ENCODE measurements at places on chromosomes 2 and 18. TPM values are rescaled to one million over a fixed set of nuclear protein-coding genes. Genes with fewer than 3 reads are reported as not detected.
A peak's percentile ranks its signal among the peaks of the same experiment; 100 is the strongest.

Gene TNP1
- not detected for total RNA-seq

Gene SCYGR4
- not detected for total RNA-seq

Gene CRACDL
- 0.29 TPM for total RNA-seq

Gene ORMDL1
- total RNA-seq = 59.7 TPM

Gene SLC11A1
- 0.04 TPM for total RNA-seq

DNA sequence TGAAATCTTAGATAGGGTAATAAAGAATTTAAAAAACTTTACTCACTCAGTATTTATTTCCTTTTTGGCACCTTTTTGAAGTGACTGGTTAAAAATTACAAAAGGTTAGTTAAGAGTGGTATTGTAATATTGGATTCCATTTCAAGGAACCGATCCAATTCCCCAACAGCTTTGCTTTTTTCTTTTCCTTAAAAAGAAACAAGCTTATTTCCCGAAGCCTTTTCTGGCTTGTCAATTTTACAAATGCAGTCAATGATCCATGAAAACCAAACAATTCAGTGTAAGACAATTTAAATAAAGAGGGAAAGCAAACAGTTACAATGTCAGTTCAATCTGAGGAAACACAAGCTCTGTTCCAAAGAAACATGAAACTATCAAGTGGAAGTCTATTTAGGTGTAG is 200.2 kb downstream of the RIT2 start:
- no peak for DNase-seq

DNA sequence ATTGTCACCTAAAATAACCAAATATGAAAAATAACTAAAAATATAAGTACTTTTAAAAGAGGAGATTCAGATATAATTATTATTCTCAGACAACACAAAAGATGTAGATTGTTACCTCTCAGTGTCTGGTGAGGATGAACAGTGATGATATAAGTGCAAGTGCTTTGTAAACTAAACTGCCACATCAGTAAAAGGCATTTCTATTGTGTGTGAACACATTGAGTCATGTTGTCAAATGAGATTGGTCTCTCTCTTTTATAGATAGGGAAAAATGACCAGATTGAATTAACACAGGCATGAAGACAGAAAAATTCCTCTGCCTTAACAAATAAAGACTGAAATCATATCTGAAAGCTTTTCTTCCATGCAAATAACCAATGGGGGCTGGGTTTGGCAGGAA is 182.4 kb upstream of the TMEFF2 start:
- DNase-seq = no peak

- DNase-seq = no peak
These were observed 54.7 kb downstream of the BCL2 start for GRCh38 chr18:63264871-63265270.

GRCh38 chr2:241546771-241547498 is 11.6 kb upstream of the BOK start:
- DNase-seq = peak; percentile 44

GRCh38 chr2:158645299-158645698 is 149.8 kb upstream of the DAPL1 start:
- DNase-seq = no peak

- DNase-seq = no peak
These were observed 109.7 kb downstream of the B3GNT2 start for GRCh38 chr2:62305421-62306176.

DNA sequence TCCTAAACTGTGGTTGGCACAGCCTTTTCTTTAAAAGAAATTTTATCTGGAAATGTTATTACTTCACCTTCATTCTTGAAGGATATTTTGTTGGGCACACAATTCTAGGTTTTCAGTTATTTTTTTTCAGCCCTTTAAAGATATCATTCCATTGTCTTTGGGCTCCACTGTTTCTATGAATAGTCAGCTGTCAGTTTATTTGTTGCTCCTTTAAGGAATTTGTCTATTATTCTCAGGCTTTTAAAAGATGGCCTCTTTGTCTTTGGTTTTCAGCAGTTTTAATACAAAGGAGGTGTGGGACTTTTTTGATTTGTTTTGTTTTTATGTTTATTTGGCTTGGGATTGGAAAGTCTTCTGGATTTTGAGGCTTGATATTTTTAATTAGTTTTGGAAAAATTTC is 61.8 kb downstream of the VAPA start:
- DNase-seq = no peak

DNA sequence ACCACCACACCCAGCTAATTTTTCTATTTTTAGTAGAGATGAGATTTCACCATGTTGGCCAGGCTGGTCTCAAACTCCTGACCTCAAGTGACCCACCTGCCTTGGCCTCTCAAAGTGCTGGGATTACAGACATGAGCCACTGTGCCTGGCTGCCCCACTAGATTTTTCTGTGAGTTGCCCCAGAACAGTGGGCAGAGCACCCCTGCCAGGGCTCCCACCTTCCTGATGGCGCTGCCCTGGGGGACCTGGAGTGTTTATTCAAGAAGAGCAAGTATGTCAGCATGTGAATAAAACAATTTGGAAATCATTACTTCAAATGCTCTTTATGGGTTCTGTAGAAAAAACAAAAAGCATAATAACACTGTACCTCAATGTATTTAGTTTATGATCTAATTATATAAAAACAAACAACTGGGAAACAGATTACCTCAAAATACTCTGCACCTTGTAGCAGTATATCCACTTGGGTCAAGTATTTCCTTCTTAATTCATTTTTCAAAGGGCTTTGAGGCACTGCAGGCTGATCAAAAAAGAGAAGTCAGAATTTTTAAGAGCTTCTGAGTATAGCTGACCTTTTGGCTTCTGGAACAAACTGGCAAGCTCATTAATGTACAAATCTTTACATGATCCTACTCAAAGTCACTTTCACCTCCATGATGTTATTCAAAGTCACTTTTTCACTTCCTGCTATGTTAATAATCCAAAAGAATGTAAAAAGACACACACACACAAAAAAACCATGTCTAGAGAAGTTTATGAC is 8.9 kb downstream of the HJURP start:
- no peak for DNase-seq

GRCh38 chr2:152582081-152582480 is 135.2 kb downstream of the PRPF40A start:
- DNase-seq = no peak

DNA sequence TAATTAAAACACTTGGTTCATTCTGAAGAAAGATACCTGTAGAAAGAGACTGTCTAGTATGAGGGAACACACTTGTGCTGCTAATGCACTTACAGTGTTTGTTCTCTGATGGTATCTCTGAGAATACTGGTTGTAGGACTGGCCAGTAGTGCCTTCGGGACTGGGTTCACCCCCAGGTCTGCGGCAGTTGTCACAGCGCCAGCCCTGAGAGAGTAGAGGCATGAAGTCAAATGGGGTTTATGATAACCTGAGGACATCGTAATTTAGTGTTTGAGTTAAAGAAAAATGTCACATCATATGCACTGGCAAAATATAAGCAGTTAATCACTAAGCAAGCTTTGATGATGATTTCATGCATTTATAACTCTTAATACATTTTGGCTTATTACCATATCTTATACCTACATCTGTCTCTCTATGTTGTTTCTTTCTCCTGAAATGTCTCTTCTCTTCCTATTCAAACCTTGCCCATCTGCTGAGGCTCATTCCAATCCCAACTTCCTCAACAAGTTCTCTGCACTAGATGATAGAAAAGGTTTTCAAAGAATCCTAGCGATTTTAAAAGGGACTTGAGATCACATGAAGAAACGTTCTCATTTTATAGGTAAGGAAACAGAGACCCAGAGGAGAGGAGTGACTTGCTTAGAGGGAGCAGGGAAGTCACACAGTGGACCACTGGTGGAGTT is 50.2 kb downstream of the ATIC start:
- no peak for DNase-seq

DNA sequence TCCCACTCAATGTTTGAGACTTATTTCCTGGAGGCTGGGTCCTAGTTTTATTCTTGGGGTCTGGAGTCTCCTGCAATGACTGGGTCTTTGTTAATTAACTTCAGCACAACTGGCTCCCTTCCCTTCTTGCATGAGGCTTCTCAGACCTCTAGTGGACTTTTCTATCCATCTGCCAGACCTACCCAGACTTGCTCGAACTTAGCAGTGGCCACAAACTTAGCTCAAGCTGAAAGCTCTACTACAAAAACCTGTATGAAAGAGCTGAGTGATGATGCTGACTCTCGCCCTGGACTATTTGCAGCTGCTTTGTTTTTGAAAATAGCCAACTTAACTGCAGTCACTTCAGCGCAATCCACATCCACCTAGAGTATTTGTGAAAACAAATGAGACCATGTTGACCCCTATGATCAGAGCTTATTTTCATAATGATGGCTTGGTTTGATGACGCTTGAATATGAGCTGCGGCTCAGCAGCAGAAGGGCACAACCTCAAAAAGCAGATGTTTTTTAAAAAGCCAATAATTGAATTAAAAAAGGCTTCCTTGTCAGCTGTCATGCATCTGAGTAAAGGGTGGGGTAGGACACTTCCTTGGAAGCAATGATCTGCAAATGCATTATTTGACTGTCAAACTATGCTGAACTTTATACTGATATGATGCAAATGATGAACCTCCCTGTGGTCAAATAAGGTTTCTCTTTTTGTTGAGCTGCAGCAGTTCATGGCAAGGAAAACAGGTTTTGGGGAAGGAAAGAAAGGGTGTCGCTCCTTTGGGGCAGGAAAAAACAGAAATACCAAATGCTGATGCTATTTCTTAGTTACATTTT is 10.6 kb upstream of the ANXA4 start:
- DNase-seq = no peak

- DNase-seq = no peak
These were observed 212.9 kb downstream of the CYP26B1 start for GRCh38 chr2:71934595-71935261.

DNA sequence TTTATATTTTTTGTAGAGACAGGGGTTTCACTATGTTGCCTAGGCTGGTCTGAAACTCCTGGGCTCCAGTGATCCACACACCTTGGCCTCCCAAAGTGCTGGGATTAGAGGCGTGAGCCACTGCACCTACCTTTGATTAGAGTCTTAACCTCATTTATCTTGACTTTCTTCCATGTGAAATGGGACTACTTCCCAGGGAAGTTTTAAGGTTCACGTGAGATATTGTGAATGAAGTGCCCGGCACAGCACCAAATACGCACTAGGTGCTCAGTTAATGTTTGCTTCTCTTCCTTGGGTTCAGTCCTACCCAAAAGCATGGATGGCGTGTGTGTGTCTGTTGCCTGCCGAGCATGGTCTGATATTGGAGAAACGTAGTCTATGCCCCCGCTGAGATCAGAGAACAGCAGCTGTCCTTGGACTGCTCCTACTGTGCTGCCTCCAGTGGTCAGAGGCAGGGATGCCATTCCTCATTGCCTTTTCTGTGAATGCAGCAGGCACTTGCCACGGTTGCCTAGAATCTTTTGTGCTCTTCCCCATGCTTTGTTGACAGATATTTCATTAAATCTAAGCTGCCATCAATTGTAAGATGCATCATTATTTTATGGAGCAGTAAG is 12.3 kb upstream of the TFCP2L1 start:
- DNase-seq = peak; percentile 71

GRCh38 chr2:120243211-120243610 is 9.4 kb upstream of the RALB start:
- DNase-seq = no peak

DNA sequence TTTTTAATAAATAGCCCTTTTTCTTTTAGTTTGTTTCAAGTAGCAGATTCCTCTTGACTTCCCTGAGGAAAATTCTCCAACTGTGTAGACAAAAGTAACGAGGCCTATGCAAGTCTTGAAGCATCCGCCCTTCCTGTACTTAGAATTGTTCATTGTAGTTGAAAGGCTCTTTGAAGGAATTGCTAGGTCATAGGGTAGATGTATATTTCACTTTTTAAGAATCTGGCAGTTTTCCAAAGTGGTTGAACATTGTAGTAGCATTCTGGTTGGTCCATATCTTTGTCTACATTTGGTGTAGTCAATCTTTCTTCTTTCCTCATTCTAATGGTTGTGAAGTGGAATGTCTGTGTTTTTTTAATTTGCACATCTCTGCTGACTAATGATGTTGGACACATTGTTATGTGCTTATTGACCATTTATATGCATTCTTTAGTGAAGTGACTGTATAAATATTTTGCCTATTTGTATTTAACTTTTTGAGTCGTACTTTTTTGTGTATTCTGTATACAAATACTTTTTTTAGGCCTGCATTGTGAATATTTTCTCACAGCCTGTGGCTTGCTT is 5.6 kb upstream of the SERPINB11 start:
- DNase-seq = no peak

- no peak for DNase-seq
These were observed 36.4 kb downstream of the TBC1D8 start for GRCh38 chr2:101114815-101115214.

DNA sequence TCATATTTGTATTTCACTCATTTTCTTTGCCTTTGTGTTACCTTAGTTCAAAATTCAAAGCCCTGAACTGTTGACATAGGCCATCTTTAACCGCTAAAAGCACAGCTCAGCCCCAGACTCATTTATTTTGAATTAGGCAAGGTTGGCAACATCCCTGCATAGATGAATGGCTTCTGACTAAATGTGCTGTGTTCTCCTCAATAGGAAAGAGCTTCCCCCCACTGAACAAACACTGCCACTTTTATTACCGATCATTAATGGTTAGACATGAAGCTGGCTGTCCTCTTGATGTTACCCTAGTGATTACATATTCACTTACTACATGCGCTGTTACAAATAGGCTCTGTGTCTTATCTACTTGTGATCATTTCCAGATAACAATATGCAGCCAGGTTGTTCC is 170.7 kb downstream of the ADCYAP1 start:
- no peak for DNase-seq

- peak; percentile 55 for DNase-seq
These were observed 45.6 kb downstream of the C1QL2 start for GRCh38 chr2:119112770-119113488.

All from H9 (cell line).